ENCODE measurements at places on chromosomes 5 and 9.

DNA sequence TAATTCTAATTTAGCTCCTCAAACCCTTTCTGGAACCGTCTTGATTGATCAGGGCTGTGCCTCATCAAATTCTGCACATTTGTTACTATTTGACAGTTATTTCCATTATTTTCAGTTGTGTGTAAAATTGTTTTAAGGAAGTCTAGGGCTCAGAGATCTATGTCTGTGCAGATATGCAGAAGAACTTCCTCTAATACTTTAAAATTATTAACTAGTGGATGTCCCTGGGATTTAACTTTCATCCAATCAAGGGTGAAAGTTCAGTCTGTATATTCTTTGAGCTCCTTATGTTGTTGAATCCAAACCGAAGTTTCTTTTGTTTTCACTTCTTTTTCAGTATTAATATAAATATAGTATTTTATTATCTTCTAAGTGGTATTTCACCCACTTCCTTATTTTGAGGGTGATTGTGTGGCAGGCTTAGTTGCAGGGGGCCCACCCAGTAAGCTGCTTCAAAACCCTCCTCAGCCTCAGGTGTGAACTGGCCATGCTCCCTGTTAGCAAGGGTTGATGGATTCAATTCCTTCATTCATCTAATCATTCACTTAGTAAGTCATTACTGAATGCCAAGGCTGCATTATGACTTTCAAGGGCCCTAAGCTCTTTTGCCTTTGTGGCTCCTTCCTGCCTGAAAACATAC is 2.1 kb upstream of the CAMLG start:
- no peak for DNase-seq

GRCh38 chr5:18433336-18433735 is 799.1 kb downstream of the TAF11L14 start:
- no peak for DNase-seq

DNA sequence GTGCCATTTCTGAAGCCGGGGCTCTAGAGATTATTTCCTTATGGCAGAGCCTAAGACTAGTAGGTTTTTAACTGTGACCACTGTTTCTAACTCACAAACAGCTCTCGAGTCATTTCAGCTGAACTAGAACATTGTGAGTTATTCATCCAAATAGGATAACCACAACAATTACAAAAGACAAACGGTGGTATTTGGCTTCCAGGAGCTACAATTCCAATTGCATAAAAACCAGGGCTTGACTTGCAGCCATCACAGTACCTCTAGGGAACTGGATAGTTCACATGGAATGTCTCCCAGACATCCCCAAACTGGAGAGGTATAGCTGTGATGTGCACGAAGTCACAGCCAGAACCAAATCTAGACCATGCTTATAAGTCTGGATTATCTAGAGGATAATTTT is 224.8 kb downstream of the FAM114A2 start:
- DNase-seq, result no peak

- no peak for DNase-seq
Observed at GRCh38 chr5:68873198-68873597, 220.6 kb upstream of the SLC30A5 start.

GRCh38 chr5:151676719-151677118 is 10.0 kb downstream of the SPARC start:
- no peak for DNase-seq

GRCh38 chr5:1335540-1336095 is 9.3 kb downstream of the CLPTM1L start:
- DNase-seq, result no peak

- no peak for DNase-seq
Observed at GRCh38 chr5:145990170-145990569, 53.8 kb downstream of the SH3RF2 start.

DNA sequence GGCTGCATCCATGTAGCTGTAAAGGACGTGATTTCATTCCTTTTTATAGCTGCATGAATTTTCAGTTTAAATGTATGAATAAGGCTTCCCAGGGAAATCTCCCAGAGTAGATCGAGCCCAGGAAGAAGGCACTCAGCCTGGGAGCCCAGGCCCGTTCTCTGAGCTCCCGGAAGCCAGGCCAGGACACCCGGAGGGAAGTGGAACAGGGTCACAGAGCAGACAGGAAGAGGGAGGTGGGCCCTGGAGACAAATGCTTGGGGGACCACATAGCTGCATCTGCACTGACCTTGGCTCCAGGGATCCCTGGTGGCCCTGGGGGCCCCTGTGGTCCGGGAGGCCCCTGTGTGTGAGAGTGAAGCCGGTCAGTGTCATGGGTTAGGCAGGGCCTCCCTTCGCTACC is 19.7 kb upstream of the PHYKPL start:
- DNase-seq, result no peak

DNA sequence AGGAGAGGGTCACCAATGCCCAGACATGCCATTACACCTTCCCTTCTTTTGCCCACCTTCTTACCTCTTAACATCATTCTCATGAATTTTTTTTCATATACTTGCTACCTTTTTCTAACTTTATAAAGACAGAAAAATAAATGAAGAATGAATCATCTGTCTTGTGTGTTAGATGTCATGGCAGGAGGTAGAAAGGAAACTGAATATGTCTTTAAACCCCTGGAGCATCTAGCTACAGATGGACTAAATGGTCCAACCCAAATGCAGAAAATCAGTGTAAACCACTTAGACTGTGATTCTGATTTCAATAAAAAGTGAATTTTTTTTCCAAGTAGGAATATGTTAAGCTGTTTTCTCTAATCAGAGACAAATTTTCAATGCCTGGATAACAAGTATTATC is 11.8 kb upstream of the IL6ST start:
- no peak for DNase-seq

- DNase-seq, result peak; percentile 6
Observed at GRCh38 chr5:71937921-71938698, 169.2 kb upstream of the MAP1B start.

DNA sequence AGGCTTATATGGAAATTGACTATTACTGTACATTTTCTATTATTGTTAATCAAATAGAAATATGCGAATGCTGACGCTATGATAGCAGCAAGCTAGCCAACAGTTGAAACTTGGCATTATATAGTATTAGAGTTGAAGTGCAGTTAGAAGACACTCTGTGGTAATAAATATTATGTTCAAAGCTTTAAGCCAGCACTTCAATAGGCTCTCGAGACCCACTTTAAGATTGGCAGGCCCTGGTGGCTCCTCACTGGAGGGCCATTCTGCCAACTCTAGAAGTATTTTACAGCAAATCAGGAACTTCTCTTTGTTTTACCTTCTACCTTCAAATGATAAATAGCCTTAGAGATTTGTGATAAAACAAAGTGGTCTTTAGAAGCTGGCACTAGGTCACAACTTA is 2029.0 kb upstream of the WWC1 start:
- DNase-seq, result no peak

DNA sequence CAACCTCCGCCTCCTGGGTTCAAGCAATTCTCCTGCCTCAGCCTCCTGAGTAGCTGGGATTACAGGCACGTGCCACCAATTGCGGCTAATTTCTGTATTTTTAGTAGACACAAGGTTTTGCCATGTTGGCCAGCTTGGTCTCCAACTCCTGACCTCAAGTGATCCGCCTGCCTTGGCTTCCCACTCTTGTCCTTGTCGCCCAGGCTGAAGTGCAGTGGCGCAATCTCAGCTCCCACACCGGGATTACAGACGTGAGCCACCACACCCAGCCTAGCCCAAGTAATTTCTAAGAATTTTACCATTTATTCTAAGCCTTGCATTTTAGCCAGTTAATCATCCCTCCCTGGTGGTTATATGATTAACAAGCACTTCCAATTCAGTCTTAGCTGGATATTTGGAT is 11.0 kb downstream of the NAIP start:
- no peak for DNase-seq

- no peak for DNase-seq
Observed at GRCh38 chr5:99590806-99591205, 662.0 kb upstream of the CHD1 start.

DNA sequence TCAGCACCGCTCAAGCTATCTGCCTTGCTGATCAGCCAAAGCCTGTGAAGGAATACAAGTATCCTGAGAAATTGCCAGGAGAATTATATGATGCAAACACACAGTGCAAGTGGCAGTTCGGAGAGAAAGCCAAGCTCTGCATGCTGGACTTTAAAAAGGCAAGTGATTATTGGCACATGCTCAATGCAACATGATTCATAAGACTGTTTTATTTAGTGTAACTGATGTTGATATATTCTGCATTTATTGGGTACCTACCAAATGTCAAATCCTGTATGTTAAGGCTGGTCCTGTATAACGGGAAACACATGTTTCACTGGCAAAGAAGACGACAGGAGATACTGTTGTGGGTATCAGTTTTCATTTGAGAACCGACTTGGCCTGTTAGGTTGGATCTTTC is 69.0 kb downstream of the ADAMTS16 start:
- DNase-seq, result no peak

- DNase-seq, result peak; percentile 62
Observed at GRCh38 chr9:131270171-131271015, 5.9 kb downstream of the FAM78A start.

DNA sequence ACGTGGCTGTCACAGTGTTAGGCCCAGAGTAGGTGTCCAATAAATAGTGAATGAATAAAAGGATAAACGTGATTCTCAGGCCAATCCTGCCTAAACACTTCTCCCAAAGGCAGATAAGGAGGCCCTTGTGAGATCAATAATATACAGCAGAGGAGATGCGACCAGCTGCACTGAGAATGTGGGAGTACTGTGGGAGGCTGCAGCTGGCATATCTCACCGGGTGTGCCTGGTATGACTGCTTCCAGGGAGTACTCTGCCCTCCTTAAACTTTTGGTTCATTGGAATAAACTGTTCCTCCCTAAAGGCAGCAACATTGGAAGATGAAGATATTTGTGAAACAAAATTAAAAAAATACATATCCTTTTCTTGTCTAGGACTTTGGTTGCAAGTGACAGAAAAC is 57.1 kb upstream of the PTPN3 start:
- DNase-seq, result no peak

DNA sequence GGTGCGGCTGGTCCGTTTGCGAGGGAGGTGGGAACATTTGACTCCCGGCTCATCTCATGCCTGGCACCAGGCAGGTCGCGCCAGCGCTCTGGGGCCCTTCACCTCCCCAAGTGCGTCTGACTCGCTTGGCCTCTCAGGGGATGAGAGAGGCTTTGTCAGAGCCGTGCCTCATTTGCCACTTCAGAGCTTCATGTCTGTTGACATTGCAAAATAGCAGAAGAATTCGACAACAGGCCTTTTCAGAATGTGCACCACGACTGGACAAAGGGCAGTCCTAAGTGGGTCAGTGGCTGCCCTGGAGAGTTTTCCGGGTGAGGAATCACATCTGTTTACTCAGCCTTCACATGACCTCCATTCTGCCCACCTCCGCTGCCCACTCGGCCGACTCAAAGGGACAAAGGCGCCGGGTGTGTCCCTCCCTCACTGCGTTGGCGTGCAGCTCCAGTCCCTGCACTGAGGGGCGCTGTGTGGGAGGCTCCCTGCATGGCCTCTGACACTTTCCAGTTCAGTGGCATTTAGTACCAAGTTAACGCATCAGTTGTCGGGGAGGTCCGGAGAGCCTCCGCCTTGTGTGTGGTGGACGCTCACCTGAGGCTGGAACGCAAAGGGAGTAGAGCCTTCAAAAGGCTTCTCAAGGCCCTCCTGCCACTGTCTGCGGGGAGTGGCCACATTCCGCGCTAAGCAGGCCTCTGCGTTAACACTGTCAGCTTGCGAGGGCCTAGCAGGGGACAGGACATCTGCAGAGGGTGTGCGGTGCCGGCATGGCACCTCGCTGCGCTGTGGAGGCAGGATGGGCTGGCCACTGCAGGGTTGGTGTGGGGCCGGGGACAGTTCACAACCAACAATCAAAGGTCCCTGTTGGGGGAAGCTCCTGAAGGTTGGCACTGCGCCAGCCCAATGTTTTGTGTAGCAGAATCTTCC is 171.5 kb downstream of the NXNL2 start:
- DNase-seq, result no peak

DNA sequence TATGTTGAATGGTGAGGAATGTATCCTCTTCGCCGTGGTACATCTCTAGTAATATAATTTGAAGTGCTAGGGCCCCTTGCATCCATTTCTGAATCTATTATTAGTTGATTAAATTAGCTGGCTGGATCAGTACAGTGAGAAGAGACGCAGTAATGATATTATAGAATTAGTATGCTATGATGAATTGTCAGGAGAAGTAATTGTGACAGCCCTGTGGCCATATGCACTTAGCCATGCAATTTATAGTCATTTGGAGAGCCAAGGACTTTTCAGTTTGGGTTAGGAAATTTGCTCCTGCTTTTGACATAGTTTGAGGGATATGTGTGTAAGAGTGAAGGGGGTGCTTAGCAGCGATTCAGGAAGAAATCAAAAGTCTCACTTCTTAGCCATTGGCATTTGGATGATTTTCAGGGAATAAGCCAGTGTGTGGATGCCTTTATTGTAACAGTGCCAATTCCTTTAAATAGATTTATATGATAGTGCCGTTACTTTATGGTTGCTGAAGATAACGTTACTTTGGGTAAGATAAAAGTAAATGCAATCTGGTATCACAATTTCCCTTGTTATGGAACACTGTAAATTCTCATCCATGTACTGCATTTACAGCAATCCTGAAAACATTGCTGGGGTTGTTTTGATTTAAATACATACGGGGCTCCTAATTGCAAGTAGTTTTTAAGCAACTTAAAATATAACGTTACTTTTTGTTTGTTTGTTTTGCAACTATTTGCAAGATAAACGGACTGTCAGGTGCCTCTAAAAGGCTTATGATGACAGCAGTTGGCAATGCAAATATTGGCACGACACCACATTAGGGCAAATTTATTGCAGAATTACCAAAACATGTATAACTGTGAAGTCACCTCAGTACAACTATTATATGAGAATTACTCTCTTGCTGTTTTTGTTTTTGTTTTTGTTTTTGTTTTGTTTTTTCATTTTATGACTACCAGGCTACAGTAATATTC is 875.4 kb upstream of the WWC1 start:
- no peak for DNase-seq
